ENCODE measurements at places on chromosomes 7 and 10. TPM values are rescaled to one million over a fixed set of nuclear protein-coding genes. Genes with fewer than 3 reads are reported as not detected.

DNA sequence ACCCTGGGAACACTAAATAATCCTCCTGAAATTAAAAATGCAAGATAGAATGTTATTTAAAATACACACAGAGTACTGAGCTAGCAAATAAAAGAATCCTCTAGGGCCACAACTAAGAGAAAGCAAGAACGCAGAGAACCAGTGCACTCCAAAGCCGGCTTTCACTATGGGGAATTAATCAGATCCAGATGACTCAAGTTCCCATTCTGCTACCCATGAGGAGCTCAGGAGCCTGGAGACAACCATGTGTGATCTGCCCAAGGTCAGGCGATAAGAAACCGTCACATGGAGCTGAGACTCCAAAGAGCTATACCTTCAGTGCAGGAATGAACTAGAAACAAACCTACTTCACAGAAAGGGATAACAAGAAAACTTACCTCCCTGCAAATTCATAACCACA is 19.5 kb upstream of the CYREN start:
- peaks cover 2% of the 10 kb centered on the region for H3K36me3 ChIP-seq
- no peak overlapping the region for H3K4me3 ChIP-seq
- DNase-seq = no peak
- H3K27ac ChIP-seq = no peak overlapping the region

DBF4 gene
- total RNA-seq = 55.0 TPM

THSD7A gene
- 0.05 TPM for total RNA-seq

DNA sequence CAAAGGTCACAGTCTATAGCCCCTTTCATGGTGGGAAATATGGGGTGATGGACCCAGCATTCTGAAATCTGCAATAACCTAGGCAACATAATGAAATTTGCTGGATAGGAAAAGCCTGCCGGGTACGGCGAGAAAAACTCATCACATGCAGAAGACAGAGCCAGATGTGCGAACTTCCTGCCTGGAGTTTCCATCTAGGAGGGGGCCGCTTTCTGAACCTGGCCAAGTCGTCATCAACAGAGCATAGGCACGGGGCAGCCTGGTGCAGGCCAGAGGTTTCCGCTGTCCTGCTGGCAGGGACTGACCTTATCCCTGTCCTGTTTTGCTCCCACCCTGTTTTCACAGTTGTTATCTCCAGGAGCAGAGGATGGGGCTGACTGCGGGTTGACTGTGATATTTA is 27.4 kb downstream of the CCDC3 start:
- no peaks in the 10 kb centered on the region for H3K36me3 ChIP-seq
- H3K27me3 ChIP-seq = no peaks in the 10 kb centered on the region
- H3K4me1 ChIP-seq = peaks cover 3% of the 10 kb centered on the region
- H3K4me3 ChIP-seq = no peak overlapping the region
- no peak overlapping the region for H3K27ac ChIP-seq

DNA sequence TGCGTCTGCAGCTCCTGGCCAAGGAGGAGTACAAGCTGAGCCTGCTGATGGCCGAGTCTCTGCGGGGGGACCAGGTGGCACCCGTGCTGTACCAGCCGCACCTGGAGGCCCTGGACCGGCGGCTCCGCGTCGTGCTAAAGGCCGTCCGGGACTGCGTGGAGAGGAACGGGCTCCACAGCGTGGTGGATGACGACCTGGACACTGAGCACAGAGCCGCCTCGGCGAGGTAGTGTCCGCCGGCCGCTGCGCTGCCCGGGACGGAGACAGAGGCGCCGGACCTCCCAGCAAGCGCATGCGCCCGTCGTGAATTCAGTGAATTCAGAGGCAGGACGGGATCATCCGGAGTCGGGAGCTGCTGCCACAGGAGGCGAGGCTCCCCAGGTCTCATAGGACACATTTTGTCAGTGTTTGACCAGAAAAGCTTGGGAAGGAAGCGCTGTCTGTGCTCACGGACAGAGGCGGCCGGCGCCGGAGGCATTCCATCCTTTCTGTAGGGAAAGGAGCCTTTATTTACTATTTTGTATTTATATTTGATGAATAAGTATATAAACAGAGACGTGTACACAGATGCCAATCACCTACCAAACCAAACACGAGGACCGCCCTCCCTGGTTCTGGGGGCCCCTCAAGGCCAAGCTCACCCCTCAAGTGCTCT is 30.1 kb upstream of the FOXL3 start:
- H3K4me1 ChIP-seq = no peaks in the 10 kb centered on the region
- no peak overlapping the region for H3K27ac ChIP-seq
- no peak overlapping the region for H3K4me3 ChIP-seq

DNA sequence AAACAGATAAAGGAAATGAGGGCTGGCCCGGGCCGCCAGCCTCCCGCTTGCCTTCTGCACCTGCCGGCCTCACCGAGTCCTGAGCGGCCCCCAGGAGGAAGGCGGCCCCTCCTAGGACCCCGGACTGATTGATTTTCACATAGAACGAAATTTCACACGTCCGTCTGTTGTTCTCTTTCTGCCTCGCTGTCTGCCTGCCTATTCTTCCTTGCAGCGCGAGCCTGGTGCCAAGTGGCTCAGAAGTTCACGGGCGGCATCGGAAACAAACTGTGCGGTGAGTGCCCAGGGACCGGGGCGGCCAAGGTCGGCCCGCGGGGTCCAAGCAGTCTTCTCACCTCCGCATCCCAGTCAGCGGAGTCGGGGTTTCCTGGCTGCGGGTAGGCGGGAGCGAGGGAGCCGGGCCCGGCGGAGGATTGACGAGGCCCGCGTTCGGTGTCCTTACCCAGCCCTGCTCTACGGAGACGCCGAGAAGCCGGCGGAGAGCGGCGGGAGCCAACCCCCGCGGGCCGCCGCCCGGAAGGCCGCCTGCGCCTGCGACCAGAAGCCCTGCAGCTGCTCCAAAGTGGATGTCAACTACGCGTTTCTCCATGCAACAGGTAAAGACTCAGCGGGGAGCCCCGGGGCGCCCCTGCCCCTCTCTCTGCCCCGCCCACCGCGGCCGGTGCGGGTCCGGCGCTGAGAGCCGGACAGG is 967 bp downstream of the GAD2 start:
- no peak overlapping the region for H3K4me3 ChIP-seq
- 0 out of 2 replicates have a peak, but pooled peaks cover 3% of the 10 kb centered on the region for H3K27me3 ChIP-seq
- no peak for DNase-seq
- H3K27ac ChIP-seq = no peak overlapping the region
- H3K4me1 ChIP-seq = peaks cover 4% of the 10 kb centered on the region
- H3K36me3 ChIP-seq = no peaks in the 10 kb centered on the region

- H3K27ac ChIP-seq = peak overlapping the region; percentile 77
- no peak overlapping the region for H3K4me3 ChIP-seq
- H3K4me1 ChIP-seq = peaks cover 18% of the 10 kb centered on the region
- no peaks in the 10 kb centered on the region for H3K27me3 ChIP-seq
Observed at GRCh38 chr7:102061981-102062390, 224.7 kb upstream of the SH2B2 start.

GRCh38 chr7:39383136-39383535 is 183.1 kb upstream of the YAE1 start:
- H3K4me3 ChIP-seq = no peak overlapping the region
- no peak overlapping the region for H3K27ac ChIP-seq
- H3K27me3 ChIP-seq = no peaks in the 10 kb centered on the region
- no peak for DNase-seq
- H3K4me1 ChIP-seq = no peaks in the 10 kb centered on the region

- no peaks in the 10 kb centered on the region for H3K36me3 ChIP-seq
- DNase-seq = no peak
- H3K27ac ChIP-seq = no peak overlapping the region
- H3K27me3 ChIP-seq = no peaks in the 10 kb centered on the region
- H3K4me1 ChIP-seq = no peaks in the 10 kb centered on the region
Observed at GRCh38 chr7:136353287-136353686, 376.1 kb upstream of the MTPN start.

- no peak overlapping the region for H3K4me3 ChIP-seq
- DNase-seq = no peak
- no peaks in the 10 kb centered on the region for H3K36me3 ChIP-seq
- no peaks in the 10 kb centered on the region for H3K27me3 ChIP-seq
Observed at GRCh38 chr7:13879994-13880686, 109.3 kb downstream of the ETV1 start.

DNA sequence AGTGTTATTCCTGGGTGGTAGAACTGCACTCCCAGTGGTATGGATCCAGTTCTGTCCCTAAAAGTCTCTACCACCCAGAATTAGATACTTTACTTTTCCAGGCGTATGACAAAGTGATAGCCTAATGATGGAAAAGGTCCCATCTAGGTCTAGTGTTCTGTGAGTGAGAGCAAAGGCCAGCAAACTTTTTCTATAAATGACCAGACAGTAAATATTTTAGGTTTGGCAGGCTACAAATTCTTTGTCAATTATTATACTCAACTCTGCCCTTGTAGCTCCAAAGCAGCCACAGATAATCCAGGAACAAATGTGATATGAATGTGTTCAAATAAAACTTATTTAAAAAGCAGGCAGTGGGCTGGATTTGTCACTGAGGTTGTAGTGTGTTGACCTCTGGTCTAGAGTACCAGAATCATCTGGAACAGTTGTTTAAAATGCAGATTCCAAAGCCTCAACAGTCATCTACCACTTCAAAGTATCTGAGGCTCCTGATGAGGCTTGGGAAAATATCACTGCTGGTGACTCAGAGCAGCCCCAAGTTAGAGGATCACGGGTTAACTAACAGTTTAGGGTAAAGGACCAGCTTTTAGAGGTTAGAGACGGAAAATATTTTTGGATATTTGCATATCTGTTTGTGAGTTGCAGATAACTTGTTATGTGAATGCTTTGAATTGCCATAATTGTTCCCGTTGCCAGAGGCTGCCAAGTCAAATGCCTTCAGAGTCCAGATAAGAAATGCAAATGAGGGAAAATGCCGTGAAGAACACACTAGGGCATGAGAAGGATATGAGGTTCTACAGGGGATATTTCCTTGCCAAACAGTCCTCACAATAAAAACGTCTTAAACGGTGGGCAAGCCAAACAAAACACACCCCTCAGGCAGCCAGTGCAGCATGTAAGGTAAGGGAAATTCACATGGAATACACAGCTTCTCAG is 19.4 kb downstream of the NRAP start:
- no peaks in the 10 kb centered on the region for H3K27me3 ChIP-seq
- no peak overlapping the region for H3K4me3 ChIP-seq
- no peaks in the 10 kb centered on the region for H3K36me3 ChIP-seq
- DNase-seq = no peak

GRCh38 chr7:145698526-145699262 is 417.9 kb upstream of the CNTNAP2 start:
- no peaks in the 10 kb centered on the region for H3K4me1 ChIP-seq
- no peak overlapping the region for H3K27ac ChIP-seq
- no peak overlapping the region for H3K4me3 ChIP-seq
- no peaks in the 10 kb centered on the region for H3K36me3 ChIP-seq
- H3K27me3 ChIP-seq = no peaks in the 10 kb centered on the region
- DNase-seq = no peak

LAMTOR4 gene
- total RNA-seq = 107 TPM

- no peaks in the 10 kb centered on the region for H3K4me1 ChIP-seq
- H3K27ac ChIP-seq = no peak overlapping the region
- no peak overlapping the region for H3K4me3 ChIP-seq
- H3K27me3 ChIP-seq = no peaks in the 10 kb centered on the region
Observed at GRCh38 chr10:26970667-26971066, 109.9 kb upstream of the ABI1 start.

DNA sequence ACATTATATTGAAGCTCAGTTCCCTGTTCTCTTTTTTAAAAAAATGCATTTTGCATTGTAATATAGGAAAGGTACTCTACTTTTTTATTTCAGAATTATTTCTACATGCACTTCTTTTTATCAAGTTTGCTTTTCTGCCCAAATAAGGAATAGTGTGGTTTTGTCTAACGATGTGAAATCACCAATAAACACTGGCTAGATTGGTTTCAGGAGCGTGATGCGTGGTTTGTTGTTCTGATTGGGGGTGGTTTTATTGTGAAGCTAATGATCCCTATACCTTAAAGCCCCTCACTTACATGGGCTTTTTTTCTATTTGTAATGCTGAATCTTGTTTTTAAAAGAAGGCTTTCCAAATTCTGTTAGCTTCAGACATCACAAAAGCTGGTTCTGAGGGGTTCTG is 17.6 kb downstream of the ENTPD7 start:
- no peaks in the 10 kb centered on the region for H3K27me3 ChIP-seq
- H3K27ac ChIP-seq = no peak overlapping the region
- H3K4me1 ChIP-seq = peaks cover 17% of the 10 kb centered on the region

DNA sequence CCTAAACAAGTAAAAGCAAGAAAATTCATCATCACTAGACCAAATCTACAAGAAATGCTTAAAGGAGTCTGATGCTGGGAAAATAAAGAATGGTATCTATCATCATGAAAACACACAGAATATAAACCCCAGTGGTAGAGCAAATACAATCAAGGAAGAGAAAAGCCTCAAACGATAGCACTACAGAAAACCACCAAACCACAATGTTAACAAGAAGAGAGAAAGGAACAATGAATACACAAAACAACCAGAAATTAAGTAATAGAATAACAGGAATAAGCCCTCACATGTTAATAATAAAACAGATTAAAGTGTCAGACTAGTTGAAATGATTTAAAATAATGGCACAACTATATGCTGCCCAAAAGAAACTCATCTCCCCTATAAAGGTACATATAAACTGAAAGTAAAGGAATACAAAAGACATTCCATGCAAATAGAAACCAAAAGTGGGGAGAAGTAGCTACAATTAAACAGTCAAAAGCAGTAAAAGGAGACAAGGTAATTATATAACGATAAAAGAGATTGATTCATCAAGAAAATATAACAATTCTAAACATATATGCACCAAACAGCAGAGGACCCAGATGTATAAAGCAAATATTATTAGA is 77.3 kb downstream of the JMJD1C start:
- DNase-seq = no peak
- peaks cover 6% of the 10 kb centered on the region for H3K4me1 ChIP-seq
- no peak overlapping the region for H3K27ac ChIP-seq
- no peak overlapping the region for H3K4me3 ChIP-seq

GRCh38 chr10:22110761-22111160 is 107.1 kb downstream of the EBLN1 start:
- H3K36me3 ChIP-seq = no peaks in the 10 kb centered on the region
- H3K4me3 ChIP-seq = no peak overlapping the region
- no peak for DNase-seq
- H3K27me3 ChIP-seq = no peaks in the 10 kb centered on the region
- H3K27ac ChIP-seq = no peak overlapping the region

PNLIP gene
- not detected for total RNA-seq

DNA sequence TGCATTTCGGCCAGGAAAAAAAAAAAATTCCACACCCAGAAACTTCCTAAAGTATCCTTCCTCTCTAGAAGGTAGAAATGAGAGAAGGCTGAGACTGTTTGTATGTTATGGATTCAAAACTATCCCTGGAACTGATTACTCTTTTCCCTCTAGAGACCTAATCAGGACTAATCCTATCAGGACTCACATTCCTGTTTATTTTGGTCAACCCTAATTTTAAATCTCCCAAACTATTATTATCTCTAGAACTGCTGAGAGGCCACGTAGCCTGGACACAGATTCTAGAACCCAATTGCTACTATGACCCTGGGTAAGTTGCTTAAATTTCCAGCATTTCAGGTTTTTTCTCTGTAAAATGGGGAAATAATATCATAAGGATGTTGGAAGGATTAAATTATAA is 346.8 kb upstream of the MEOX2 start:
- no peaks in the 10 kb centered on the region for H3K36me3 ChIP-seq
- no peak overlapping the region for H3K27ac ChIP-seq
- no peak for DNase-seq
- H3K4me3 ChIP-seq = no peak overlapping the region

CPEB3 gene
- total RNA-seq = 2.3 TPM
